ENCODE measurements at places on chromosomes 2 and 18.
A peak's percentile ranks its signal among the peaks of the same experiment; 100 is the strongest.

- peak; percentile 52 for DNase-seq
These were observed 1.0 kb downstream of the PLEKHB2 start for GRCh38 chr2:131105950-131106801.

DNA sequence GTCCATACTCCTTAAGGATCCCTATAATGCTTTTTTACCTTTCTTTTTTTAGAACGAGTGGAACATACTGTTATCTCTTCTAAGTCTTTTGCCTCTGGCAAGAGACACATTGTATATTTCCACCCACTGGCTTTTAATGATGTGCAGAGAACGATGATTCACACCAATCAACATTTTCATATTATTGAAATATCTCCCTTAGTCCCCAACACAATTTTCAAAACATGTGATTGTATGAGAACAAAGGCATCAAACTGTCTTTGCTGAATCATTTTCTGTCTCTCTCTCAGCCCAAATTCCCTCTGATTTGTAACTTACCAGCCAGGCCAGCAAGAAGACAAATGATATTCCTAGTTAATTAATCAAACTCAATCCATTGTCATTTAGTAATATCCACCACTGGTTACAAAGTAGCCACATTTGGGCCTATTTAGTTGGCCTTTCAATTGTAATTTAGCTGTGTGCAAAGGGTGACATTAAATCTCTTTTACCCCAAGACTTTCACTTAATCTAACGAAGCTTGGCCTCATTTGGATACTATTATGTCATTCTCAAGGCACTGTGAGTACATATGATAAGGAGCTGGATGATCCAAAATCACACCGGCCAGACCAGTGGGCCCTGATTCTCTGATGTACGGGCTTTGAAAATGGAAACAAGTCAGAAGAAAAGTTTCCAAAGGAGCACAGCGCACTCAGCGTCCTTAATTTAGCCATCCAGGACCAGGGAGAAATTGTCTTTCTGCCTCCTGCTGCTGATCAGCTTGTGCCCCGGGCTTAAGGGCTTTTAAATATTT lies 185.1 kb downstream of the SCG2 start:
- DNase-seq = no peak

DNA sequence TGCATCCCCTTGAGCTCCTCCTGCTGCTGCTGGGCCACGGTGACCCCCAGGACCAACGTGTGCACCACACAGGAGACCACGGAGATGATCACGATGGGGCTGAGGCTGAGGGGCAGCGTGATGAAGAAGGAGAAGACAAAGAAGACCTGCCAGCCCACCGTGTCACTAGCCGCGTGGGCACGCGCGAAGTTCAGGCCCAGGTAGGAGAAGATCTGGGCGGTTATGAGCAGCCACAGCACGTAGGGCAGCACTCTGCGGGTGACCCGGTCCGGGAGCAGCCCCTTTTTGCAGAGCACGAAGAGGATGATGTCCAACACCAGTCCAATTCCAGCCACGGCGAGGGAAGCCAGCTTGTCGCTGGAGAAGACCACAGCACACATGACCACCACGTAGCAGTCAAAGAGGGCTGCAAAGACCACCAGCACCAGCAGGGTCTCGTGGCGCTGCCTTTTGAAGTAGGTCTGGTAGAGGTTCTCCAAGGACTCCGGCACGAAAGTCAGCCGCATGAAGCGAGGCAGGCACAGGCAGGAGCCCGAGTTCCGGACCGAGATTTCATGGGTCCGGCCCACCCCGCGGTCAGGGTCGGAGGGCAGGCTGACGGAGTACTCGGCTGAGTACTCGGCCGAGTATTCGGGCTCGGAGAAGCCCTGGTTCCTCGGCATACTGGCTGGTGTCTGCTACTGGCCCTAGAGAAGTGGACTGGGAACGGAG lies 1.6 kb downstream of the ADCY3 start:
- no peak for DNase-seq

GRCh38 chr2:161017780-161018470 lies 142.3 kb upstream of the TANK start:
- no peak for DNase-seq

GRCh38 chr2:26581266-26581990 lies 59.7 kb downstream of the CIB4 start:
- no peak for DNase-seq

GRCh38 chr2:217451666-217452065 lies 551.1 kb downstream of the TNS1 start:
- no peak for DNase-seq

- DNase-seq = no peak
These were observed 215.4 kb upstream of the ITGA4 start for GRCh38 chr2:181241797-181242196.

- no peak for DNase-seq
These were observed 94.0 kb upstream of the SULT1C3 start for GRCh38 chr2:108145557-108146326.

DNA sequence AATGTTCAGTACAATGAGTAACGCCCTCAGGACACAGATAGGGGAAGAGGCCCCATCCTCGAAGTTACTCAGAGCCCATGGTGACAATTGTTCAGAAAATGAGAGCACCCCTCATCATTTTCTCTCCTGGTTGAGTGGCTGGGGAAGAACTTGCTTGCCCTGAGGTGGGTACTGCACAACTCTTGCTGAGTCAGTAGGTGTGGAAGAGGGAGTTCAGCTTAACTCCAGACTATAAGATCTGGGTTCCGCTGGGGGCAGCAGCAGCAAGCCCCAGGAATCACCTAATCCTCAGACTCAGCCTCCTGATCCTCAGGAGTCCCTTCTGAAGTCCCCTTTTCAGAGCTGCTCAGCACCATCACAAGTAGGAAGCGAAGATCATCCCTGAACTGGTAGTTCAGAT lies 123.7 kb downstream of the PIEZO2 start:
- no peak for DNase-seq

- DNase-seq = no peak
These were observed 341.1 kb downstream of the ARL6IP6 start for GRCh38 chr2:153059338-153060052.

DNA sequence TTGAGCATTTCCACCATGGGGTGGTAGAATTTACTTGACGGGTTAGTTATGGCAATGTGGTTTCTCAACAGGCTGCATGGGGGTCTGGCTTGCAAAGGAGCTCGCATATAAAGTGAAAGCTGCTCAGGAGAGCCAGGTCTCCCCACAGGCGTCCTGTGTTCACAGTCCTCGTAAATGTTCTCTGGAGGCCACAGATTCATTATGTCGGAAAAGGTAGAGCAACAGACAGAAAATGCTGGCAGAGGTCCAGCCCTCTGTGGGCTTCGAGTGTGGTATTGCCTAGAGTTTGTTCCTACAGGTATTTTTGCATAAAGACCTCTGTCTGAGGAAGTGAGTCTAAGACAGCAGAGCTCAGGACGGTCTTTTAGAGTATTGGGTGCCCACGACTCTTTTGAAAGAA lies 96.4 kb downstream of the CDCA7 start:
- no peak for DNase-seq

- DNase-seq = no peak
These were observed 24.6 kb downstream of the HS1BP3 start for GRCh38 chr2:20626392-20626697.

GRCh38 chr2:165674780-165675179 lies 119.3 kb downstream of the GALNT3 start:
- DNase-seq = no peak

DNA sequence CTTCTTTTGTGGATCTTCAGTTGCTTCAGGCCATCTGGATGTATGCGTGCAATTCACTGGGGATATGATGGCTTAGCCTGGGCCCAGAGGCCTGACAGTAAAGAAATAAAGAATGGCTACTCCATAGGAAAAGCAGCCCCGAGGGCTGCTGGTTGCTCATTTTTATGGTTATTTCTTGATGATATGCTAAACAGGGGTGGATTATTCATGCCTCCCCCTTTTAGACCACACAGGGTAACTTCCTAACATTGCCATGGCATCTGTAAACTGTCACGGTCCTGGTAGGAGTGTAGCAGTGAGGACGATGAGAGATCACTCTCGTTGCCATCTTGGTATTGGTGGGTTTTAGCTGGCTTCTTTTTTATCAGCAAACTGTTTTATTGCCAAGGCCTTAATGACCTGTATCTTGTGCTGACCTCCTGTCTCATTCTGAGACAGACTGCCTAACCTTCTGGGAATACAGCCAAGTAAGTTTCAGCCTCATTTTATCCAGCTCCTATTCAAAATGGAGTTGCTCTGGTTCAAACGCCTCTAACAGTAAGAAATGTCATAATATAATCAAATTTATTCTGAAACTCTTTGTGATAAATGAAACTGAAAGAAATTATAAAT lies 60.5 kb downstream of the DSEL start:
- no peak for DNase-seq

DNA sequence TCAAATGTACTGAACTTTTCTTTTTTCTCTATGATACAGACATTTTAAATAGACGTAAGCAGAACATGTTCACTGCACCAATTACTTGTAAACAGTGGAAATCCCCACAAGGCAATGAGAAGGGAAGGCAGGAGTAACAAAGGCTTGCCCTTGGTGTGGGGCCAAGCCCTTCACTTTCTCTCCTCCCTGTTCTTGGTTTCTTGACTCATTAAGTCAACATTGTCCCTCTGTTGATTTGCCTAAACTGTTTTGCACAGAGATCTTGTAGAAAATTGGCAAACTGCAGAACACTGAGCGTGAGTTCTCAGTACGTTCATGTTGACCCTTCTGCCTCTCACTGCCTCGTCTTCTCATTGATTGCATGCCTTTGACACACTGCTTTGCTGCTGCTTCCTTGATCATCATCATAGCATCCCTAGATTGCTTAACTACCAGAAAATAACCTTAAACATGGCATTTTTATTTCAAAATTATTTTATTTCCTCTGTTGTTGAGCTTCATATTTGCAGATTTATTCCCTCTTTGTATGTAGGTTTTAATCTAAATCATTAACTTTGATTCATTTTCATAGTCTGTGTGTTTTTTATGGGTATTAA lies 257.7 kb downstream of the PTGR3 start:
- DNase-seq = peak; percentile 13

- no peak for DNase-seq
These were observed 10.4 kb downstream of the TCF7L1 start for GRCh38 chr2:85143463-85144082.

- no peak for DNase-seq
These were observed 49.7 kb upstream of the CCDC85A start for GRCh38 chr2:56133931-56134629.

GRCh38 chr2:220795705-220796104 lies 776.4 kb downstream of the EPHA4 start:
- DNase-seq = no peak

GRCh38 chr2:109246616-109247015 lies 117.6 kb downstream of the SH3RF3 start:
- DNase-seq = no peak

DNA sequence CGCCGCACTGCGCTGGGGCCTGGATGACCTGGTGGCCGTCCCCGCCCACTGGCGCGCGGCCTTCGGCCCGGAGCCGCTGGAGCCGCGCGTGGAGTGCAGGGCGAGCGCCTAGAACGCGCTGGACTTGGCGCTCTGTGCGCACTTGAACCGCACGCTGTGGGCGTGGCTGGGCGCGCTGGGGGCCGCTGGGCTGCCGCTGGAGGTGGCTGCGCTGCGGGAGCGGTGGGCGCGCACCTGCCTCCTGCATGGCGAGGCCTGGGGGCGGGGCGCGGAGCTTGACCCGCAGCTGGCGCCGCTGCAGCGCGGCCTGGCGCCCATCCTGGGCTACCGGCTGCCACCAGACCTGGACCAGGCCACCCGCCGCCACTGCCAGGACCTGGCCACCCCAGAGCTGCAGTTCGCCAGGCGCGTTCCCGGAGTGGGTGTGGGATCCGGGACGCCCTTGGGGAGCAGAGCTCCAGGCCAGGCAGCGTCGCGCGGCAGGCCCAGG lies 9.9 kb downstream of the AQP12B start:
- DNase-seq = no peak

DNA sequence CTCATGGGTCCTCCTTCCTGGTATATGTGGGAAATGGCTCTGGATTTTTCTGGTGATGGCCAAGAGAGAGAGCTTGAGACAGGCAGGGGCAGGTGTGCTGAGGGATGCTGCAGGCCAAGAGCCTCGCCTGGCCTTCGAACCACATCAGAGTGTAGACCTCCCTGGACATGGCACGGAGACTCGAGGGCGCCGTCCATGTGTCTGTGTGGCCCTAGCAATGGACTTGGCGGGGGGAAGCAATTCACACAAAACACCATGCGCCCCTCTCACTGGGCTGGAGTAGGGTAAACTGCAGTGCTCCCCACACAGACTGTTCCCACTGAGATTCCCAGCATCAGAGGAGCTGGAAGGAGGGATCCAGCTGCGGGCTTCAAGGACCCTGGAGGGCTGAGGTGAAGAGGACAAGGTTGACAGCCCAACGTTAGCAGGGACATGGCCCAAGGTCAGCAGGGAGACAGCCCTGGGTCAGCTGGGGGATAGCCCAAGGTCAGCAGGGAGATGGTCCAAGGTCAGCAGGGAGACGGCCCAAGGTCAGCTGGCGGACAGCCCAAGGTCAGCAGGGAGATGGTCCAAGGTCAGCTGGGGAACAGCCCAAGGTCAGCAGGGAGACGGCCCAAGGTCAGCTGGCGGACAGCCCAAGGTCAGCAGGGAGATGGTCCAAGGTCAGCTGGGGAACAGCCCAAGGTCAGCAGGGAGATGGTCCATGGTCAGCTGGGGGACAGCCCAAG lies 75.4 kb upstream of the HDAC4 start:
- DNase-seq = no peak

GRCh38 chr2:168692132-168692744 lies 110.2 kb upstream of the NOSTRIN start:
- no peak for DNase-seq

- no peak for DNase-seq
These were observed 136.7 kb downstream of the LAMA3 start for GRCh38 chr18:23825978-23826405.

- no peak for DNase-seq
These were observed 61.7 kb upstream of the DAPL1 start for GRCh38 chr2:158733430-158733755.

- DNase-seq = no peak
These were observed 297.0 kb downstream of the BCL2 start for GRCh38 chr18:63022429-63023022.

- no peak for DNase-seq
These were observed 57.8 kb upstream of the RGPD5 start for GRCh38 chr2:109736177-109736827.

- DNase-seq = no peak
These were observed 55.6 kb downstream of the THADA start for GRCh38 chr2:43540021-43540779.

DNA sequence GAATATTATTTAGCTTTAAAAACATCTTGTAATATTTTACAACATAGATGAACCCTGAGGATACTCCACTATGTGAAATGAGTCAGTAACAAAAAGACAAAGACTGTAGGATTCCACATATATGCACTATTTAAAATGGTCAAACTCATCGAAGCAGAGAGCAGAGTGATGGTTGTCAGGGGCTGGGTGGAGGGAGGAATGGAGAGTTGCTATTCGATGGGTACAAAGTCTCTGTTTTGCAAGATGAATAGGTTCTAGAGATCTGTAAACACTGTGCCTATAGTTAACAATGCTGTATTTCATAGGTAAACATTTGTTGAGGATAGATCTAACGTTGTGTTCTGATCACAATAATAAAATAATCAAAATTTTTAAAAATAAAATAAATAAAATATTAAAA lies 1675.9 kb upstream of the CELF4 start:
- DNase-seq = no peak

- DNase-seq = no peak
These were observed 19.1 kb upstream of the SH3BP4 start for GRCh38 chr2:234932591-234933168.

- DNase-seq = no peak
These were observed 3.9 kb downstream of the BOD1L2 start for GRCh38 chr18:57150828-57151227.
